ENCODE measurements at places on chromosomes 13 and 19.
A peak's percentile ranks its signal among the peaks of the same experiment; 100 is the strongest.

GRCh38 chr19:3867971-3868769 lies 668 bp downstream of the ZFR2 start:
- DNase-seq = no peak

DNA sequence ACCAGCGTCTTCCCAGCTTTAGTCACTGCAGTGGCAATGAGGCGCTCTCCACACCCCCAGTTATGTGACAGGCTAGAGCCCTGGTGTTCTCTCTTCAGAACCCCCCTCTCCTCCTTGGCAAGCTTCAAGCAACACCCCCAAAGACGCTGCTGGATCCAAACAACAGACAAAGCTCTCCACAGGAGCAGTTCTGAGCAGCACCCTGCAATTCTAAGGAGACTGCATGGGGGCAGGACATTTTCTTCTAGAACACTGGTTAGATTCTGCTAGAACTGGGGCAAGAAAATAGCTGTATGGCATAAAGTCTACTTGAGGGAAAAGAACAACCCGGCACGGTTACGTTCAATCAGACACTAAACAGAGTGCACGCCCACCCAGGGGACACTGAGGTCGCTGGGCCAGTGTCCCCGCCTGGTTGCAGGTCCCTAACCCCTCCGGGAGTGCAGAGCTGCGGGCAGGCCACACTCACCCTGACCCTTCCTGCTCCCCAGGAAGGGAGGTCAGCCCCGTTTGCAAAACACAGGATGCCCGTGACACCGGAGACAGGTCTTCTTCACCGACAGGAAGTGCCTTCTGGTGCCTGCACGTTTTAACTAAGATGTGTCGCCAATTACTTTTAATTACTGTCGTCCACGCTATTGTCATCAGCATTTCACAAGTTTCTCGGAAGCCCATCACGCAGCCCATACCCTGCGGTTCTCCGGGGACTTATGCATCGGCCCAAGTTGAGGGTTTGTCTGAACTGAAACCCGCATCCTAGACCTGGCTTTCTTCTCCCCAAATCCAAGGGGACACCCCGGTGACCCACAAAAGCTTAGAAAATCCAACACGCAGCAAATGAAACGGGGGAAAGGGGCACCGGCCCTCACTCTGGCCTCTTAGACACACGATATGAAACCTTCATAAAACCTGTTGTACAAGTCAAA lies 943 bp downstream of the GJB6 start:
- DNase-seq = no peak

GRCh38 chr13:105665284-105665683 lies 870.2 kb downstream of the EFNB2 start:
- peak; percentile 79 for DNase-seq

- peak; percentile 15 for DNase-seq
Measured at GRCh38 chr13:34867590-34867989, 74.5 kb upstream of the NBEA start.

DNA sequence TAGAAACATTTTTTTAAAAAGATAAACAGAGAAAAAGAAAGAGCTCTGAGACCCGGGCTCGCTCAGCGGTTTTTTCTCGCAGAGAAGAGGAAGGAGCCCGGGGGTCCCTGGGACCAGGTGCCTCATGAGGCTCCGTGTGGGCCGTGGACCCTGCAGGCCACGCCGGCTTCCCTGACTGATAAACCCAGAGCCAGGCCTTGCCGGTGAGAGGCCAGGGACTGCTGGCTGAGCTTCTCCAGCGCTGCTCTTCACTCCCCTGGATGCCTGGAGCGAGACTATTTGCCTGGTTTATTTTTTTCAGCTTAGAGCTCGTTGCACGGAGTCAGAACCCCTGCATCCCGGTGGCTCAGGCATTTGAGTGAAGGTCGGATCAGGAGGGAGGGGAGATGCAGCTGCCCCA lies 53.4 kb upstream of the F7 start:
- DNase-seq = no peak

DNA sequence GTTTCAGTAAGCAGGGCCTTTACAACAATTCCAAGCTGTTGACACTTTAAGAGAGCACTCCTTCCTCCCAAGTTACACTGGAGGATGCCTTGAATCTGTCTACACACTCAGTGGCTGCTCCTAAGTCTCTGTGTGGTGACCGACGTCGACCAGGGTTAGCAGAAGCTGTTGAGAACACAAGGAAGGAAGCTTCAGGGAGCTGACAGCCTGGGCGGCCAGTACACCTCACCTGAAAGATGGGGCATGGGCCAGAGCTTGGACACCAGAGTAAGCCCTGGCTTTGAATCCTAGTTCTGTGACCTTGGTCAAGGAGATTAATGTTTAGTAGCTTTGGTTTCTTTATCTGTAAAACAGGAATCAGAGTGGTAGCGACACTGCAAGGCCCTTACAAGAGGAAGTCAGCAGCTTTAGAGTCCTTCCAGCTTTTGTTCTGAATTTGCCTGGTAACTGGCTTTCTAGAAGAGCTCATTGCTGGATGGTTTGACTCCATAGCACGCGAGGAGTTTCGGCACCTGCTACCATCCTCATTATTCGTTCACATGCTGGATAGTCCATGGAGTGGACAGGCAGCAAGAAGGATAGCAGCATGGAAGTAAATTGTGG lies 214.2 kb downstream of the FGF9 start:
- DNase-seq = no peak

DNA sequence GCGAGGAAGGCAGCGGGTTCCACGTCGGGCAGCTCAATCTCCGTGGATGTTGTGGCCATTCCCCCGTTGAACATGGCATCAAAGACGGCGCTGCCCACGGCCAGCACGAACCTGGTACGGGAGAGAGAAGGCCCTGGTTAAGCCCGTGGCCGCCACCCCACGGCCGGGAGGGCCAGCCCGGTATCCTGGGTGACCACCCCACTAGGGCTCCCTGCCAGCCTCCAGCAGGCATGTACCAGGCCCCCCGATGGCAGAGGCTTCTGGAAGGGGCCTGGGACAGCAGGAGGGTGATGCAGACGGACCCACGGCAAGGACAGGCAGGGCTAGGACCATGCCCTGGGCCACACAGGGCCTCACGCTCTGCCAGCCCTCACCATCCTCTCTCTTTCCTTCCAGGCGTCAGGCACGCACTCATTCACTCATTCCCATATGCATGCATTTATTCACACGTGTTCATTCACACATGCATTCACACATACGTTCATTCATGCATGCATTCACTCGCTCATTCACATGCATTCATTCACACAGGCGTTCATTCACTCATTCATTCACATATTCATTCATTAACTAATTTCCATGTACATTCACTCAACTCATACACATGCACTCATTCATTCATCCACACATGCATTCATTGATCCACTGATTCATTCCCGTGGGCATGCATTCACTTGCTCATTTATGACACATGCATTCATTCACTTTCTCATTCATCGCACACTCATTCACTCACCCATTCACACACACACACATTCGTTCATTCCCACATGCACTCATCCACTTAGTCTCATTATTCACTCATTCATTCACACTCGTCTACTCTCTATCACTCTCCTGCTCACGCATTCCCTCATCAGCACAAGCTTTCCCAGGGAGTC lies 17.9 kb downstream of the BTBD2 start:
- DNase-seq = peak; percentile 64

DNA sequence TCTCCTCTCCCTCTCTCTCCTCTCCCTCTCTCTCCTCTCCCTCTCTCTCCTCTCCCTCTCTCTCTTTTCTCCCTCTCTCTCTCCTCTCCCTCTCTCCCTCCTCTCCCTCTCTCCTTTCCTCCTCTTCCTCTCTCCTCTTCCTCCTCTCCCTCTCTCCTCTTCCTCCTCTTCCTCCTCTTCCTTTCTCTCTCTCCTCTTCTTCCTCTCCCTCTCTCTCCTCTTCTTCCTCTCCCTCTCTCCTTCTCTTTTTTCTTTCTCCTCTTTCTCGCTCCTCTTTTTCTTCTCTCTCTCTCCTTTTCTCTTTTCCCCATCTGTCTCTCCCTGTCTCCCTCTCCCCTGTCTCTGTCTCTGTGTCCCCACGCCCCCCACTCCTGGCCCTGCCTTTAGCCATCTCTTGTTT lies 136.7 kb downstream of the GGACT start:
- DNase-seq = no peak

DNA sequence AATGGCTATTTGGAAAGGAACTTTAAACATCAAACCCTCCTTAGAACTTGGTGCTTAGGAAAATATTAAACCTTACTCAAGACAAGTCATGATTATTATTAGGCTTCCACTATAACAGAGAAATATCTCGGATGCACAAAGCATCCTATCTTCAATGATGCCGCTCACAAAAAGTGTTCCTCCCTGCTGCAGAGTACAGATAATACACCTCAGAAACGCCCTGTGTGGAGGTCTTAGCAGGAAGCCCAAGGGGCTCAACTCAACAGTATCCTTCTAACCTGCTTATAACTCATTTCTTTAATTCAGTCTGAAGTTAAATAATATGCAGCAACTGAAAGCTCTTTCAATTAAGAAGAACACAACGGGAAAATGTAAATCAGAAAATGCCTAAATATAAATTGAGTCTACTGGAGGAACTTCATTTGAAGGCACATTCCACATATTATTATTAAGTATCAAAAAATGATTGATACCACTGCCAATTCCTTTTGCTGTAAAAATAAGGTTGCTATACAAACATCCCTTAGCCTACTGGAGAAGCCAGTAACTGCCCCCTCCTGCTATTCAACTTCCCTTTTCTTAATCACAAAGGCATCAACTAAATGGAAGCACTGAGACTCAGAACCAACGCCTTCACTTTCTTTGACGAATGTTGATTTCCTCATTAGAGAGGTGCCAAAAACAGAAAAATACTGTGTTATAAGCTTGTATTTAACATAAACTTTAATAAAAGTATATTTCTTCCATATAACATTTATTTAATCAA lies 12.0 kb downstream of the ELF1 start:
- DNase-seq = no peak

- DNase-seq = no peak
Measured at GRCh38 chr19:39832341-39833083, 1.4 kb downstream of the DYRK1B start.

DNA sequence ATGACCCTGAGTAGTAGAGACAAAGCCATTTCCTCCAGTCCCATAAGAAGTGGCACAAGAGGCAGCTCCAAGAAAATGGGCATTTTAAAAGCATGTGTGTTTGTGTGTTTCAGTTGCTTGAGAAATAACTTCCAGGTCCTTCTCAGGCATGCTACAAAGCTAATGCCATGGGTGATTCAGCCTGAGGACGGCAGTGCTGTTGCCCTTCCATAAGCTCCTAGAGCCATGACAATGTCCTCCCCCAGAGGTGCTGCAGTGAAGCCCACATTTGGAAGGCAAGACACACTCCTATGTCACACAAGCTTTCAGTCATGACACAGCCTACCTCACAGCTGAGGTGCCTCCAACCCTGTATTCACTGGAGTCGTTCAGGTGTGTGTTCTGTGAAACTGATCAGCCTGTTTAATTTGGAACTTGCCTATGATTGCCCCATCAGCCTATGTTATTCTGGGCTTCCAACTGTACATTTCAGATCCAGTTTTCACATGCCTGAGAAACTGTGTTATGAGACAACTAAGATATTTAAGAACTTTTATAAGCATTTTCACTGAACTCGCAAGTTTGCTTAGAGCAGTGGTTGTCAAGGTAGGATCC lies 213.6 kb downstream of the FOXO1 start:
- peak; percentile 80 for DNase-seq

GRCh38 chr19:31907661-31908060 lies 437.7 kb upstream of the ZNF507 start:
- no peak for DNase-seq
